Activated CD4-positive, alpha-beta memory T cell treated with anti-CD3 and anti-CD28 coated beads, Interleukin-2, amount 10 ng/mL, durations not matched to agents 7 days and 5 days (primary cell): ENCODE measurements at places on chromosomes 3 and 15. TPM values are rescaled to one million over a fixed set of nuclear protein-coding genes. Genes with fewer than 3 reads are reported as not detected.

DNA sequence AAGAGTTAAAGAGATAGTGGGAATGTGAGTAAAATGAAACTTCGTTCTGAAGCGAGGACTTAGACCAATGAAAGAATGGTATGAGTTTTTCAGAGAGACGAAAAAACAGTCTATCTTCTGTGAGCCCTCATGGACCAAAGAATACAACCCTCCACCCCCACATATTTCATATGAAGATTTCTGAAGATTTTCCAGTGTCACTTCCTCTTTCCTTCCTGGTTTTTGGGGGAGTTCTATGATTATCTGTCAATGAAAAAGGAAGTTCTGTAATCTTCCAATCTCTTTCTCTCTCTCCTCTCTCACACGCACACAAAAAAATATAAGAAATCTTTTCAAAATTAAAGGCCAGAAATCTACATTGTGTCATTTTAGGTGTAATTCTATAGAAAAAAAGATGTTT, 27.7 kb downstream of the CMSS1 start:
- DNase-seq: no peak

- no peak for DNase-seq
These were observed 441.1 kb upstream of the MDFIC2 start for GRCh38 chr3:70753572-70753971.

CRYGS gene
- total RNA-seq: 4.1 TPM

IQCH gene
- 0.78 TPM for total RNA-seq

GRCh38 chr3:184688251-184688881, 23.5 kb downstream of the MAGEF1 start:
- DNase-seq: no peak

- no peak for DNase-seq
These were observed 231.2 kb upstream of the CTDSPL start for GRCh38 chr3:37630441-37630840.

SLC12A8 gene
- total RNA-seq: 0.65 TPM

DNA sequence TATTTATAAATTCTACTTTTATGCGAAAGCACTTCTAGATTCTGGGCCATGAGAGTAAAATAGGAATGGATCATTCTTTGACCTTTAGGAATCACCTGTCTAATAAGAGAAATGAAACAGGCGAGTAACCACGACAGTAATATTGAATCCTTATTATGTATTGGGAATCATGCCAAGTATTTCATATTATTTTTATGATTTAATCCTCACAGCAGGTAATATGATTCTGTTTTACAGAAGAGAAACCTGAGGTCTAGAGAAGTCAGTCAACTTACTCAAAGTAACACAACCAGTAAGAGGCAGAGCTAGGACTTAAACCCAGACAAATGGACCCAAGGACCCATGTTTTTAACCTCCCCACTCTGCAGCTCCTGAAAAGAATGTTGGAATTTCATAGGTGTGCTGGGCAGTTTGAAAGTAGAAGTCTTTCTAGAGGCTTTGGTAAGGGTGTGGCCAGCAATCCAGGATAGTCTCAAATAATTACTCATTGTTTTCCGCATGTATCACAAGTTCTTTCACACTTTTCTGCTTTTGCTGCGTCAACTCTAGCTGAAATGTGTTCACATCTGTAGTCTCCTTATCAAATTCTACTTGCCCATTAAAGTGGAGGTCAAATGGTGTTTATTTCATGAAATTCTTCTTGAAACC, 181.7 kb downstream of the TPRG1 start:
- no peak for DNase-seq

IQSEC1 gene
- 99.8 TPM for total RNA-seq

- DNase-seq: no peak
These were observed 16.9 kb downstream of the TMEM43 start for GRCh38 chr3:14141602-14142341.

RPL22L1 gene
- 99.2 TPM for total RNA-seq

- no peak for DNase-seq
These were observed 78.7 kb downstream of the ATP1B3 start for GRCh38 chr3:141955175-141955574.

- DNase-seq: no peak
These were observed 94.0 kb downstream of the SOX2 start for GRCh38 chr3:181805703-181806102.

GRCh38 chr15:76150513-76150912, 90.7 kb downstream of the TMEM266 start:
- DNase-seq: no peak

DNA sequence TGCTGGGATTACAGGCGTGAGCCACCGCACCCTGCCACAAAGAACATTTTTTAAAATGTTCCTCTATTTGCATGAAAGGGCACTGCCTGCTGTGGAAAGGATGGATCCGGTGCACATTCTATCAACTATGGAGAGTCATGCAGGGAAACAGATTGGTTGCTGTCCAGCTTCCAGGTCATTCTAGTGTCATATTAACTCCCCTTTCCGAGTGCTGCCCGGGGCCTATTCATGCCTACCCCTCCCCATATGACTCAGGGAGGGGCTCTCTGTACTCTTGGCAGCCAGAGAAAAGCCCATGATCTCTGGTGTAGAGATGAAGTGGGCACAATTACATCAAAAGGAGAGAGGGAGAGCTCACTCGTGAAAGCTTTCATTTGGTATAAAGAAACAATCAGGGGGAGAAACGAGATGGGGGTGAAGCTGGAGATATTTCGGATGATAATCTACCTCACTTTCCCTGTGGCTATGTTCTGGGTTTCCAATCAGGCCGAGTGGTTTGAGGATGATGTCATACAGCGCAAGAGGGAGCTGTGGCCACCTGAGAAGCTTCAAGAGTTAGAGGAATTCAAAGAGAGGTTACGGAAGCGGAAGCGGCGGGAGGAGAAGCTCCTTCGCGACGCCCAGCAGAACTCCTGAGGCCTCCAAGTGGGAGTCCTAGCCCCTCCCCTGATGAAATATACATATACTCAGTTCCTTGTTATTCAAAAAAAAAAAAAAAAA, 16.1 kb upstream of the AHSG start:
- no peak for DNase-seq

- no peak for DNase-seq
These were observed 31.5 kb downstream of the MGLL start for GRCh38 chr3:127790882-127791183.

DNA sequence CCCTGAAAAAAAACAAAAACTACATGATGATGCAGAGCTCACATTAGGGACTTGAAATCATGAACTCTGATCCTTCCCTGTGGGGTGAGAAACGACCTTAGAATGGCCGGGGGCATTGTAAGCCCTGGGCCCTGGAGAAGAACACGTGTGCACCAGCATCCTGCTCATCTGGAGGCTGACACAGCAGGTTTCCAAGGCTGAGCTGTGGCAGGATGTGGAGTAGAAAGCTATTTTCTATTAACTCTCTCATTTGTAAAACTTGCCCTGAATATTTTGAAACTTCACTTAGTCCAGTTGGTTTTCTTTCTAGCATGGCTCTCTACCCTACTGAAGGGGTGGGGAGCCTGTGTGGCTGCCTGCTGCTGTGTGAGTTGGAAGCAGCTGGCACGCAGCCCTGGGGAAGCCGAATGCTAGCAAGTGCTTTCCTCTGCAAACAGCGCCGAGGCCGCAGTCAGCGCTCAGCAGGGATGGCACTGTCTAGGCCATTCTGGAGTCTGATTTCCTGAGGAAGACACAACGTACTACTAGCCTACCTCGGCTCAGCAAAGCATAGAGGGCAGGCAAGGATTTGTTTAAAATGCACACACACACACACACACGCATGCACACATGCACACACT, 58.0 kb downstream of the GABRG3 start:
- DNase-seq: no peak

SEMA3B gene
- 0.55 TPM for total RNA-seq

CCDC13 gene
- 0.83 TPM for total RNA-seq

DNA sequence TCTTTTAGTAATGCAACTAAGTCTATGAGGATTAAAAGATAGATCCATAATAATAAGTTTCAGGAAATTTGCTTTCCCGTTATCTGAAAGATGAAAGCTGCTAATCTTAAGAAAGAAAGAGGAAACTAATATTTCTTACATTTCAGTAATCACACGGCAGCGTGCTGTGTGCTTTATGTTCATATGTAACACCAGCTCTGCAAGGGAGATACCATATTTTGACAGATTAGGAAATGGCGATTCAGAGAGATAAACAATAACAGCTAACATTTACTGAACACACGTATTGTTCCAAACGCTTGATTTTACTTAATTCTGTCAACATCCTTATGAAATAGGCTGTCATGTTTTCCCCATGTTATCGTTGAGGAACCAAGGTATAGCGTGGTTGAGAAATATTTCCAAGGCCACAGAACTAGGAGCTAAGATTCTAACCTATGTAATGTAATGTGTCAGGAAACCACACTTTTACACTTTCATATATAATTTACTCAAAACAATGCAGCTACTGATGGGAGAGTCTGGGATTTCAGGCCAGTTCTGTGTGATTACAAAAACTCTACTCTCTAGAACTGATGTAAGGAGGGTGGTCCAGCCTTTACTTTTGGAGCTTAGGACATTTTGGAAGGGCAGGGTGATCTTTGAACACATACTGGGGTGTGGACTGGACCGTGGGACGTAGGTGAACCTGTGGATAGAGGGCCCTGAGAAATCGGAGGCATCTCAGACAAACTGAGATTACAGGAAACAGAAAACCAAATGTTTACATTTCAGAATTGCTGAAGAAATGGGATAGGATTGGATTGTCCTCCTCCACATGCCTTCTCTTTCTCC, 100.6 kb downstream of the IL1RAP start:
- no peak for DNase-seq

GHSR gene
- total RNA-seq: not detected

DNA sequence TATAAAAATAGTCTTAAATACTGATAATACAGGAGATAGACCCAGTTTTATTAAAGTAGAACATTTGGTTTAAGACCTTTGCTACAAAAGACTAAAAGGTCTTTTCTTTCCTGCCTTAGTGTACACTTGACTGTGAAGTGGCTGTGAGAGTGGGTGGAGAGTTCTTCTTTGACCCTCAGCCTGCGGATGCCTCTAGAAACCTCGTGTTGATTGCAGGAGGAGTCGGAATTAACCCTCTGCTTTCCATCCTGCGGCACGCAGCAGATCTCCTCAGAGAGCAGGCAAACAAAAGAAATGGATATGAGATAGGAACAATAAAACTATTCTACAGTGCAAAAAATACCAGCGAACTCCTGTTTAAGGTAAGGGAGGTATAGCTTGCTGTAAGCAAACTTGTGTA, 36.5 kb downstream of the OXNAD1 start:
- peak; percentile 51 for DNase-seq

DNA sequence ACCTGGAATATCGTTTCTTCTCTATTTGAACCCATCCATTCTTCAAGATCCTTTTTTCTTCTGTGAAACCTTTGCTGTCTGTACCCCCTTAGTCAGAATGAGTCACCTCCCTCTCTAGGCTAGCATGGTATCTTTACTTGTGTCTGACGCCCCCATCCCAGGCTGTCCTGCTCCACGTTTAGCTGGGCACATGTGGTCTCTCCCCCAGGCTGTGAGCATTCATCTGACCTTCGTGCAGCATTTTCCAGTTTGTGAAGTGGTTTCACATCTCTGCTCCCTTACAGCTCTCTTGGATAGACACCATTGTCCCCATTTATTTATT, 14.3 kb upstream of the TLE3 start:
- DNase-seq: no peak

GRCh38 chr3:31704591-31705179, 172.0 kb downstream of the STT3B start:
- DNase-seq: no peak

GRCh38 chr3:185365291-185366073, 2.5 kb downstream of the MAP3K13 start:
- no peak for DNase-seq

DNA sequence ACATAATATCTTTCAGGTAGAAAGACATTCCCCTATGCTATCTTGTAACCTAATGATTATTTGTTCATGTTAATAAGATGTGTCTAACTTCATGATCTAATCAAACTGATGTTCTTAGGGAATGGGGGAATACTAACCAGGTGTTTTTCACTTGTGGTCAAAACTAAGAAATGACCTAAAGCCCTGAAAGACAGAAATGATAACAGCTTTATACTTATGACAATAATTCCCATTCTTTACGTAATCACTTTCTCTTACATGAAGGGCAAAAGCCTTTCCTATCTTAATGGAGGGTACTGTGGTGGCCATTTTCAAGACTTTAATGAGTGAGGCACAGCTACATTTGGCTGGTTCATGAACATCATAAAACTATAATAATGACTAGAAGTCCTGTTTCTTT, 33.9 kb upstream of the MEIS2 start:
- no peak for DNase-seq

CTXN2 gene
- not detected for total RNA-seq

CGNL1 gene
- not detected for total RNA-seq

DNA sequence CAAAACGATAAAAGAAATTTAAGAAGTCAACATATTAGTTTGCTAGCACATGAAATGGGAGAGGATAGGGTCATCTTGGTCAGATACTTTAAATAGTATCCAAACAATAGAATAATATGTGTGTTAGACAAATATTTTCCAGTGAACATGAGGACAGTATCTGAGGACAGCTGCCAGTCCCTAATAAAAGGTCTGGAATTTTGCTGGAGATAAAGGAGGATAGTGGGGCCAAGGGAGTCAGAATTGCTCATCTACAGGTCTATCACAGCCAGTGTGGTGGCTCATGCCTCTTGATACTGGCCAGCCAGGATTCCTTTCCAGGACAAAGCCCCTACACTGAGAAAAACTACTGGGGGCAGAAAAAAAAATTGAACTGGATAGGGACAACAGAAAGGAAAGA, 74.0 kb downstream of the HERC1 start:
- DNase-seq: no peak

DNA sequence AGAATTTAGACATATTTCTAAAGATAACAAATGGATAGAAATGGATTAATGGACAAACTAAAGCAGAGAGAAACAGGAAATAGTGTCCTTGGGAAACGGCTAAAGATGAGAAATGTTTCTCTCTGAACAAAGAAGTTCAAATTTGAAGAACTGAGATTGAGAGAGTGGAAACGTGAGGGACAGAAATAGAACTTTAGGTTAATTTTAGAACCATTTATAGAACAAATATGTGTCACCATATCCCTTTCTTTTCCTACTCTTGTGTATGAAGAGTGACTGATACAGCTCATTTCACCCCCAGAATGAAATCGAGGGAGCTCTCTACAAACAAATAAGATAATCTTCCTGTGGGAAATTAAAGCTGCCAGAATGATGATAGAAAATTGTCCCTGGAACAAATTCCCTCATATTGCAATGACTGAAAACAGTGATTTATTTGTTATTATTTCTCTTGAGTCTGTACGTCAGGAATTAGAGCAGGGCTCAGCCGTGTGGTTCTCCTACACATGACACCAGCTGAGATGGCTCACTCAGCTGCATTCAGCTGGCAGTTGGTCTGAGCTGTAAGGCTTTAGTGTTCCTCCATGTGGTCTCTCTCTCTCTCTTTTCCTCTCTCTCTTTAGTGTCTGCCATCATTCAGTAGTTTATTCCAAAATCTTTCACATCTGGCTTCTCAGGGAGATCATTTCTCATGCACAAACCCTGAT, 46.6 kb upstream of the ARPP21 start:
- DNase-seq: no peak

DNA sequence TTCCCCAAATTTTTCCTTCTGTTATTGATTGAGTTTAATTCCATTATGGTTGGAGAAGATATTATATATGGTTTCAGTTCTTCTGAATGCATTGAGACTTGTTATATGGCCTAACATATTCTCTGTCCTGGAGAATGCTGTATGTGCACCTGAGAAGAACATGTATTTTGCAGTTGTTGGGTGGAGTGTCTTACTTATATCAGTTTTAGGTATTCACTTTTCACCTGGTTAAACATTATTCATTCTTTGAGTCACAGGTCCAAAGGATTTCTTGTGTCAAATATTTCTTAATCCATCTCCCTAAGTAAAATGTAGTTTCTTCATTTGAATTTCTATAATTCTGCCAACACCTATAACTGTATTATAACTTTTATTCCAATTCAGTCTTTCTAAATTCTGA, 17.8 kb downstream of the ACKR2 start:
- no peak for DNase-seq

GRCh38 chr3:71513515-71513914, 70.0 kb downstream of the FOXP1 start:
- DNase-seq: no peak
